ENCODE measurements at places on chromosomes 16 and 17.

DNA sequence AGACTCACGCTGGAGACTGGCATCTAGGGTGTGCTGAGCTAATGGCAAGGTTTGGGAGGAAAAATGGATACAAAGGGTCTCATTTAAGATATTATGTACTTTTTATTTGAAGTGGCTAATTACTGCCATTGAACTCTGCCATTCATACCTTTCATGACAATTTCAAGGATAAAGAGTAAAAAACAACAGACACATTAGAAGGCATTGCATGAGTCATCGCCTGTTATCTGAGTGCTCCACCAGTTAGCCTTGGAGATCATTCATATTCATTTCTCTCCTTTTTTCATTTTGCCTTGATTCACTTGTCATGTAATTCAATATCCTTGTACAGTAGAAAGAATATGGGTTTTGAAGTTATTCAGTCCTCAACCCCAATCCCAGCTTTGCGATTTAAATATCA is 109.5 kb downstream of the CDH8 start:
- DNase-seq = no peak

- DNase-seq = no peak
Observed at GRCh38 chr17:8857919-8858318, 9.6 kb downstream of the PIK3R6 start.

DNA sequence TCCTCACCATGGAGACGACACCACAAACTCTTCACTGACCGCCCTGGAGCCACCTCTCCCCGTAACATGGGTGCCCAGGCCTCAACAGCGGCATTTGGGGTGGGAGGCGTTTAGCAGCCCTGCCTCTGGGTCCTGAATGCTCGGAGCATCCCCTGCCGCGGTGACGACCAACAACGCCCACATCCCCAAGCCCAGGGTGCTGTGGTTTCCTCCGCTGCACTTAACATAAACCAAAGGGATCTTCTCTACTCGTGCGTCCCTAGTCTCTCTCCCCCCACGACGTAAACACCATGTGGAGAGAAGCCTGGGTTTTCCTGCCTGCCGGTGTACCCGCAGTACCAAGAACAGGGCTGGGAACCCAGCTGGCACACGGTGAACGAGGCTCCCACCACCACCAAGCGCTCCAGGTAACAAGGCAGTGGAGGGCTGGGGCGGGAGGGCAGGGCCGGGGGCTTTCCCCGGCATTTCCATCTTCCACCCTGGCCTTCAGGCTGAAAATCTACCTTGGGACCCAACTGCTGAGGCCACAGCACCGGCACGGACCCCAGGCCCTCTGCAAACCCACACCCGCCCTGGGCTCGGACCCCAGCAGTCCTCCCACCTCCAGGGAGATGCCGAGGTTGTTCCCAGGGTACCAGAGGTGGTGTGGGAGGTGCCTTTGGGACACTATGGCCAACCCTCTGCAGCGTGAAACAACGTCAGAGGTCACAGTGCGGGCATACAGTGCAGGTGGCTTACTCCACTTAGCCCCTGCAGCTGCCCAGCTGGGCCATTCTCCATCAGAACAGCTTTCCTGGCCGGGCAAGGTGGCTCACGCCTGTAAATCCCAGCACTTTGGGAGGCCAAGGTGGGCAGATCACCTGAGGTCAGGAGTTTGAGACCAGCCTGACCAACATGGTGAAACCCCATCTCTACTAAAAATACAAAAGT is 54.3 kb downstream of the TIMM22 start:
- DNase-seq = no peak

DNA sequence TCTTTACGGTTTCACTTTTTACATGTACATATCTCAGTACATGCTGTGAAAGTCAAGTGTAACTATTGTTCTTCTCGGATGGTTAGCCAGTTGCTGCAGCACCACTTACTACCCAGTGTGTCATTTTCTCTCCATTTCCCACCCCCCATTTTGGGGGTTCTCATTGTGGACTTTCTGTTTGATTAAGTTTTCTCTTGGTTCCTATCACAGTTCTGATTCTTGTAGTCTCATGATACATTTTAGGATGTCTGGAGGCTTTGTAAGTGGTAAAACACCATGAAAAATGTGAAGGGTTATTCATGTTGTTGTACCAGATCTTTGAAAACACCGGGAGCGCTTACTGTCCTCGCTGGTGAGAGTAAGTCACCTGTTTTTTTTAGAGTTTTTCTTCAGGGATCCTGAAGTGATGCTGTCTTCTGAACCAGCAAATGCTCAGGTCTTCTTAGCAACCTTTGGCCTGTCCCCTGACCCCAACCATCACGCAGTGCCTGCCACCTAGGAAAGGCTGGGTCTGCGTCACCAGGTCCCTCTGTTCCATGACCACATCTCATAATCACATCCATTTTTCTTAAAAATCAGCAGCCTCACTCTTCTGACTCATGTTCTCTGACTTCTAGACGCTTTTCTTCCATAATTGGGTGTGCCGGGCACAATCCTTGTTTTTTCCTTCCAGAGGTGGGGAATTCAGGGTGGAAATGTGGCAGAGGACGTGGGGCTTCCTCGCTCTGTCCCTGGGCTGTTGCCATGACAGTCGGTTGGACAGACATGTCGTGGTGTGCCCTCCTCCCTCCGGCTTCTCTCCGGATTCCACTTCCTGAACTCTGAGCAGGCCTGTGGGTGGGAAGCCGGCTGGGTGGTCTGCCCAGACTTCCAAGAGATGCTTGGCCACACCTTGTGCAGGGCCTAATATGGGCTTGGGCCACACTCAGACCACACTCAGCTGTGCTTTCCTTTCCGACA is 102.6 kb downstream of the NTN1 start:
- no peak for DNase-seq

DNA sequence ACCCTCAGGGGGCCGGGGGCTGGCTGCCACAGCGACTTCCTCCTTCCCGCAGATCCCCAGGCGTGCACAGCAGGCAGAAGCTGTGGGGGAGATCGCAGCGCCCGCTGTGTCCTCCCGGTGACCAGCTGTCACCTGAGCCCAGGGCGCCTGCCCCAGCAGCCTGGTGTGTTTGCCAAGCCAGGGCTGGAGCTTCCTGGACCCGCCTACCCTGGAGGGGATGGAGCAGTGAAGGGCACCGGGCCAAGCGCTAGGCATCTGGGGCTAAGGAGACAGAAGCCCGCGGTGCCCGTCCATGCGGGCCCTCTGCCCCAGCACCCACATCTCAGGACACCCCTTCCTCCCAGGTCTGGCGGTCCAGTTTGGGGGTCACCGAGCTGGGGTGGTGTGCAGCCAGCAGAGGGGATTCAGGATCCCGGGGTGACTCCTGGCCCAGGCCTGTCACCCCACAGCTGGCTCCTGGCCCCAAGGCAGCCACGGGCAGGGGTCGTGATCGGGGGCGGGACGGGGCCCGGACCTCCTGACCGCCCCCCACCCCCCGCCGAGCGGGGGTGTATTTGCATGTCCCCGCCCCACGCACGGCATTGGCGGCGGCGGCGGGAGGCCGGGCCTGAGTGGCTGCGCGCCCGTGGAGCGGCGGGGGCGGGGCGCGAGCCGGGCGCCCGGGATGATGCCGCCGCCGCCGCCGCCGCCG is at the start of gene RAB26:
Gene RAB26 (plus strand): TSS at position 645 of the 691 bp plus-strand sequence. CDS start 159 bp downstream, outside the sequence.
- DNase-seq = no peak

DNA sequence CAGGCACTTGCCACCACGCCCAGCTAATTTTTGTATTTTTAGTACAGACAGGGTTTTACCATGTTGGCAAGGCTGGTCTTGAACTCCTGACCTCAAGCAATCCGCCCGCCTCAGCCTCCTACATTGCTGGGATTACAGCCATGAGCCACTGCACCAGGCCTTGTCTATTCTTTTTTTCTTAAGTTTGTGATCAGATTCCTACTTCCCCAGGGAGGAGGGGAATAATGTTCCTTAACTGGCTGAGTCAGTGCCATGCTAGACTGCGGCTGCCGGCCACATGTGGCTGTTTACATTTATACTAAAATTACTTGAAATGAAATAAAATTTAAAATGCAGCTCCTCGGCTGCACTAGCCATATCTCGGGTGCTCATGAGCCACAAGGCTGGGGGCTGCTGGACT is 27.8 kb upstream of the USP36 start:
- DNase-seq = no peak

All from stimulated activated CD4-positive, alpha-beta T cell treated with anti-CD3 and anti-CD28 coated beads, TNF-alpha, amount 100 ng/mL, for 1 hour (primary cell).